Calu3 (cell line): ENCODE measurements at places on chromosomes 11 and 22. TPM values are rescaled to one million over a fixed set of nuclear protein-coding genes. Genes with fewer than 3 reads are reported as not detected.

POTEH gene
- total RNA-seq: not detected in 2 replicates

FAM83F gene
- 21.0 and 21.9 TPM in 2 replicates for total RNA-seq

ANKRD49 gene
- 10.1 and 10.3 TPM in 2 replicates for total RNA-seq

MMP12 gene
- not detected in 2 replicates for total RNA-seq

TEX12 gene
- not detected in 2 replicates for total RNA-seq

GGA1 gene
- 89.8 and 95.3 TPM in 2 replicates for total RNA-seq

OR51E2 gene
- total RNA-seq: not detected in 2 replicates

OR52H1 gene
- not detected in 2 replicates for total RNA-seq

GGTLC3 gene
- total RNA-seq: not detected in 2 replicates

FAM111B gene
- 35.5 and 39.5 TPM in 2 replicates for total RNA-seq

DNA sequence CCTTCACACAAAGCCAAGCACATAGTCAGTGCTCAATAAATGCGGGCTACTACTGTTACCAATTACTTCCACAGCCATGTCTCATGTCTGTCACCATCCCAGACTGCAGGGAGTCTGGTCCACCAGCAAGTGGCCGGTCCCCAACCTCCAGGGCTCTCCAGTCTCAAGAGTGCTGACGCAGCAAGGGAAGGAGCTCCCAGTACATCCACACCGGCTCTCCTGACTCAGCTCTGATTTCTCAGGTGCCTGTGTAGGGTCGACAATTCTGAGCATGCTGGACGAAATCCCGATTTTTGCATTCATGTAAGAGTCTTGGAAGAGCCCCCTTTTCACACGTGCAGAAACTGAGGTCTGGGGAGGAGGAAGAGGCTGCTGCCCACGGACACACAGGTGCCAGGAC, 10.3 kb upstream of the NEFH start:
- DNase-seq: peak; percentile 18

GRCh38 chr11:66072518-66072917, 2.4 kb downstream of the PACS1 start:
- no peak for DNase-seq

DNA sequence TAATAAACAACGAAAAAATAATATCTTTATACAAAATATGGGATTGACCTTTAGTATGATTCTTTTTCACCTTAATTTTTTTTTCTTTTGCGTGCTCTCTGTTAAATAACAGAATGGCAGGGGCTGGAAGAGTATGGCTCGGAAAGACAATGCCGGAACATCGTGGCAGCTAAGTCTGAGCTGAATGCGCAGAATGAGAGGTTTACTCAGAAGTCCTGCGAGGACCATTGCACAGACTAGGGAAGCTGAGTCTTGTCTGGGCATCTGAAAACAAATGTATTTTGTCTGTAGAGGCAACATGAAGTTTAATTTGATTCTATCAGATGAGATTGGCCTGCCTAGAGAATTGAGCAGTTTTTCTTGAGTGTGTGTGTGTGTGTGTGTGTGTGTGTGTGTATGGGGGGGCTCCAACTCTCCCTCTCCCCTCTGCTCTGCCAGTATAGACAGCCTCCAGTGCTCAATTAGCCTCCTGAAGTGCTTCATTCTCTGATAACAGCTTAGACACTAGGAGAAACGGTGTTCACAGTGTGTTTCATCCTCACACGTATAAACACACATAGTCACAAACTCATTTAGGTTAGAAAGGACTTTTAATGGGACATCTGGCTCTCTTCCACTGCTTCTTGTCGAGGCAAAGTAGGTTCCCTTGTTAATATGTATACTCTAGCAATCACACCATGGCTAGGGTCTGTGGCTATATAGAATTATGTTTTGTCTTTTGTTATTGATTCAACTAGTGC, 244.3 kb upstream of the SORL1-AS1 start:
- DNase-seq: no peak

DNA sequence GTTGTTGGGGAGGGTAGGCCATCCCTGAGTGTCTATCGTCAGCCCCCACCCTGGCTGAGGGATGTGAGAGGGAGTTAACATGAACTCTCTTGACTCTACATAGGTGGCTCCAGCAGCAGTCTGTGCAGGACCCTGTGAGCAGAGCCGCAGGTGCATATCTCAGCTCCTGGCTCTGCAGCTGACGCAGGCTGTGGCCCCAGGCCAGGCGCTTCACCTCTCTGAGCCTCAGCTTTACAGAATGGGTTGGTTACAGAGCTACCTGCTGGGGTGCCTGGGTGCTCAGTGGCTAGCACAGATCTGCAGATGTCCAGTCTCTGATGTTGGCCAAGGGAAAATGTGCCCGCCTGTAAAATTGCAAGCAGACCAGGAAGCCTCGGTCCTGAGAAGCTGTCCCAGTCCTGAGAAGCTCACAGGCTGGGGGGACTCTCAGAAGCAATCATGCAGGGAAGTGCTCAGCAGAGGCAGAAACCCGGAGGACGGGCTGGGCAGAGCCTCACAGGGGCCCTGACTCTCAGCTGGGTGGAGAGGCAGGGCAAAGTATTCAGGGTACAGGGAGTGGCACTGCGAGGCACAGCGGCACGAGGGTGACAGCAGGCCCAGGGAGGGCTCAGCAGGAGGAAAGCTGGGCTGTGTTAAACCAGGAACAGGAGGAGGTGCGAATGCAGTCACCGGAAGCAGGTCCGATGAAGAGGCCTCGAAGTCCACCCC, 15.9 kb upstream of the LRP5 start:
- no peak for DNase-seq

GRCh38 chr22:19111140-19111539, 11.1 kb downstream of the DGCR2 start:
- DNase-seq: no peak

- DNase-seq: no peak
Measured at GRCh38 chr11:103929170-103929903, 107.1 kb upstream of the DDI1 start.

DNA sequence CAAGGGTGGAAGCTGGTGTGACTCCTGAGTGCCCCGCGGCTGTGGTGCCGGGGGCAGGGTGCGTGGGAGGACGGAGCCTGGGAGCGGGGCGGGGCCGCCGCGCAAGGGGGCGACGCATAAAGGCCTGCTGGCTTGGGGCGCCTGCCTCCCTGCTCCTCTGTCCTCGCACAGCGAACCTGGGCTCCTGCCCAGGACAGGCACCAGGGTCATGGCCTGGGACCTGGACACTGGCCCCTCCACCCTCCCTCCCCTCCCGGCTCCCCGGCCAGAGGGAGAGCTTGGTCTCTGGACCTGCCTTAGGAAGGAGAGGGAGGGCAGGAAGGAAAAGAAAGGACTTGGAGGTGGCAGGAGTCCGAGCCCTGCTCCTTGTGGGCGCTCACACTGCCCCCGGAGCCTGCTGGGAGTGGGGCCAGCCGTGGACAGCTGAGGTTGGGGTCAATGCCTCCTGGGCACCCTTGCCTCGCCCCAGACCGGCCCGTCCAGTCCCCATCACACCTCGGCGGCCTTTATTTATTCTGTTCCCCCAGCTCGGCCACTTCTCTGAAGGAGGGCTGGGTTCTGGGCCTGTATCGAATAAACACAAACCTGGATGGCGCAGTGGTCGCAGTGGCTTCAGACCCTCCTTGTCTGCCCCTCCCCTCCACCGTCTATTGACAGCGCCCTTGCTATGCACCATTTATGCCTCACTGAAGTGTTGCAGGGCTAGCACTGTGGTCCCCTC, 8.7 kb downstream of the SLC16A8 start:
- no peak for DNase-seq

DNA sequence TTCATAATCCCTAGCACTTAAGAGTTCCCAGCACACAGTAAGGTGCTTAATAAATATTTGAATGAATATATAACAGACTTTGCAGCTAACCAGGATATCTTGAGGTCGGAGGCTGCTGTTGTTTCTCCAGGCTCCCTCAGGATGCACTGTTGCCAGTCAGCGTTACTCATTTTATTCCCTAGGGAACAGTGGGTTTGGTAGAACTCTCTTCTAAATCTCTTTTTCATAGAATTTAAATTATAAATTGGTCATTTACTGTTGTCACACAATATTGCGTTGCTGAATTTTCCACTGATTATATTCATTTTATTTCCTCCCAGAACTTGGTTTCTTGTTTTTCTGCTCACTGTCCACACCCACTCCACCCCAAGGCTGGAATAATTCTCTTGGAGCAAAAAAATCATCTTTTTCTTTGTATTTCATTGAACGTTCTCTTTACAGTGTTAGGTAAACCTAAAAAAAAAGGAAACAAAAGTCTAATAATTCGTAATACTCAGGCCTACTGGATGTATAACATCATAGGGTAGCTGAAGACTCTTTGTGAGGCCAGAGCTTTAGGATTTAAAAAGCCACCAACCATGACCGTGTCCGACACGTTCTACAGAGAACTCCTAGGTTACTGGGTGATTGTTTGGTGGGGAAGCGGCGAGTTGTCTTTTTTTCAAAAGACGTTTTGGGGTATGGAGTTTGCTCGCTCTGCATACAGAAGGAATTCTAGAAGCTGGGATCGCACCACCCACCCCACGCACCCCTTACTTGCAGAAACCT, 766 bp upstream of the CAPRIN1 start:
- DNase-seq: no peak

- no peak for DNase-seq
Measured at GRCh38 chr11:111363985-111364384, 15.1 kb downstream of the POU2AF1 start.

DNA sequence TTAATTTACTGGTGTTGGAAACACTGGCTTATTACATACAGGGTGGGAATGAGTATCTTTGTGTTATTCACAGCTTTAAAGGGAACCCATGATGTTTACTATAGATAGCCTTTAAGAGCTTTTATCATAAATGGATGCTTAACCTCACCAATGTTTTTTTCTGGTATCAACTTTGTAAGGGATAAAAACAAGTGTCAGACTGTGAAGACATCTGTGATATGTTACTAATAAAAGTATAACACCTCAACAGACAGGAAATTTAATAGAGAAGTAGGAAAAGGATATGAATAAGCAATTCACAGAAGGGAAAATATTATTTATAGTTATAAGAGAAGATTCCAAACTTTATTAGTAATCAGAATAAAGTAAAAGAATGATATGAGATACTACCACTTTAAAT, 46.3 kb downstream of the ACAT1 start:
- no peak for DNase-seq

- DNase-seq: no peak
Measured at GRCh38 chr11:15123849-15124248, 9.1 kb downstream of the INSC start.

GRCh38 chr11:43972366-43972765, 29.9 kb downstream of the C11orf96 start:
- no peak for DNase-seq

DNA sequence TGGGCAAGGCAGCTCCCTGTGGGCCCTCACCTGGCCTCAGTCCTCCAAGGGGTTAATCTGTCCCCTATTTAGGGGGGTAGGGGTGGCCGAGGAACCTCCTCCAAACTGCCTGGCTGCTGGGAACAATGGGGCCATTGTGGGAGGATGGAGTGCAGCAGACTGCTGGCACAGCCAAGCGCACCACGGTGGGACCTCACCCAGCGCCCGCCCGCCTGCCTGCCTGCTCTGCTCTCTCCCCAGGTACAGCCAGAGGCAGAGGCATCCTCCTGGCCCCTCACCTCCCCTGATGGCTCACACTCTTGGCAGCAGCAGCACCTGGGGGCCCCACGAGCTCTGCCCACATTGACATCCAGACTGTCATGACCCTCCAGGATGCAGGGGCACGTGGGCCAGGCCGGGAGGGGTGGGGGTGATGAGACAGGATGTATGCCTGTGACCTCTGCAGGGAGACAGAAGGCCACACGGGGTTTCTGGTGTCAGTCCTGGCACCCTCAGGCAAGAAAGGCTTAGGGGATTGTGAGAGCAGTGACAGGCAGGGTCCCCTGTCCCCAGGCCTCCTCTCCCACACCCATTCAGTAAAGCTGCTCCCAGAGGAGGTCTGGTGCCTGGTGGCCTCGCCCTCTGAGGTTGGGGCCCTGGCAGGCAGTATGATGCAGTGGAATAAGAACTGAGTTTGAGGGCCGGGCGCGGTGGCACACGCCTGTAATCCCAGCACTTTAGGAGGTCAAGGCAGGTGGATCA, 11.4 kb downstream of the BCL9L start:
- DNase-seq: peak; percentile 78

DNA sequence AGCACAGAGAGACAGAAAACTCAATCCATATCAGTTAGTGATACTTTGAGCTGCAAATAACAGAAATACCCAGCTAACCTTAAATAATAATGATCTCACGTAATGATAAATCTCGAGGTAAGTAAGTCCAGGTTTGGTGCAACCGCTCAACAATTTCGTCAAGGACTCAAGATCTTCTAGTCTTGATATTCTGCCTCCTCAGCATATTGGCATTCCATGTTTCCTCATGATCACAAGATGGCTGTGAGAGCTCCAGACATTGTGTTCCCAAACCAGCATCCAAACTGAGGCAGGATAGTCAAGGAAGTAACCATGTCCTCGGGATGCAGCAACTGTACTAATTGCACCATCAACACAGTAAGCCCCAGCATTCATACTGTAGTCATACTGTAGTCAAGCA, 7.5 kb upstream of the LARGE1 start:
- DNase-seq: no peak

DNA sequence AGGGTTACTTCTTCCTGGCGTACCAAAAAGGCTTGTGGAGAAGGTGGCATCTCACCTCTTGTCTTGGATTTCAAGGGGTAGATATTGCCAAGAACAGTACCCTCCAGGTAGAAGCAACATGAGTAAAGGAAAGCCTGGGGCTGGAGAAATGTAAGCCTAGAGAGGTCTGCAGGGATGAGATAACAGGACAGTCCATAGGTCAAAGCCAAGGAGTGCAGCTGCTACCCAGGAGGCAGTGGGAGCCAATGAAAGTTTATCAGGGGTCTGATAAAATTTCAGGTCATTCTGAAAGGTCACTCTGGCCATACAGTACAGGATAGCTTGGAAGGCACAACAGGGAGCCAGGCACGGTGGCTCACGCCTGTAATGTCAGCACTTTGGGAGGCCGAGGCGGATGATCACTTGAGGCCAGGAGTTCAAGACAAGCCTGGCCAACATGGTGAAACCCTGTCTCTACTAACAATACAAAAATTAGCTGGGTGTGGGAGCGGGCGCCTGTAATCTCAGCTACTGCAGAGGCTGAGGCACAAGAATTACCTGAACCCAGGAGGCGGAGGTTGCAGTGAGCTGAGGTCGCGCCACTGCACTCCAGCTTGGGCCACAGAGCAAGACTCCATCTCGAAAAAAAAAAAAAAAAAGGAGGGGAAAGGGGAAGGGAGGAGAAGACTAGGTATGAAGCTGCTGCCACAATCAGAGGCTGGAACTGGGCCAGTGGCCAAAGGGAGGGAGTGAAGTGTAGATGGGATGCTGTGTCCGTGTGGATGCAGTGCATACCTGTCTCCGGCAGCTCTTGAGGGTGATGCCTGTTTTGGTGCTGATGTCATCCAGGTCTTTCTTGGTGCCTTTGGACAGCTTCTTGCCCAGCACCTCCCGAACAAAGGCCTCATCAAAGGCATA, 1.2 kb downstream of the FIBP start:
- no peak for DNase-seq

DNA sequence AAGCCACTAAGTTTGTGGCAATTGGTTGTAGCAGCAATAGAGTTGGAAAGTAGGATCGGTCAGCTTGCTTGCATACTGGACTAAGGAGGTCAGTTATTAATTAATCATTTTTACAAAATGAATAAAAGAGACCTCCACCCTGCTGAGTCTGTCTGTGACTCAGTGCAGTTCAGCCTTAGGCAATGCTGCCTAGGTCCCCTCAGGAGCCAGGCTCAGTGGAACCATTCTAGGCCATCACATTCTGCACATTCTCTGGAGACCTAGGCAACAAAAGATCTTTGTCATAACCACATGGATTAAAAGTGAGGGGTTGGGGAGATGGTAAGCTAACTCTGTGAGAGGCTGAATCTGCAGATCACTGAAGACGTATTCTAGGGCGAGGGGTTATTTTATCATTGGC, 178.7 kb upstream of the CADM1 start:
- no peak for DNase-seq

GRCh38 chr11:108561535-108561991, 32.0 kb downstream of the EXPH5 start:
- no peak for DNase-seq

- DNase-seq: no peak
Measured at GRCh38 chr22:20455709-20456063, 18.1 kb upstream of the SCARF2 start.
